Upper lobe of left lung (tissue), 6 donors: ENCODE measurements at places on chromosomes 13 and 19. TPM values are rescaled to one million over a fixed set of nuclear protein-coding genes. Genes with fewer than 3 reads are reported as not detected.

The PDX1 gene
- not detected for total RNA-seq

The TMEM221 gene
- total RNA-seq: 0.14 TPM

The ZNF382 gene
- total RNA-seq: 5.7 TPM

GRCh38 chr13:105655046-105655445 is 880.4 kb downstream of the EFNB2 start:
- H3K36me3 ChIP-seq: no peaks in the 10 kb centered on the region
- H3K4me1 ChIP-seq: no peaks in the 10 kb centered on the region
- H3K4me3 ChIP-seq: no peak overlapping the region
- DNase-seq: no peak

DNA sequence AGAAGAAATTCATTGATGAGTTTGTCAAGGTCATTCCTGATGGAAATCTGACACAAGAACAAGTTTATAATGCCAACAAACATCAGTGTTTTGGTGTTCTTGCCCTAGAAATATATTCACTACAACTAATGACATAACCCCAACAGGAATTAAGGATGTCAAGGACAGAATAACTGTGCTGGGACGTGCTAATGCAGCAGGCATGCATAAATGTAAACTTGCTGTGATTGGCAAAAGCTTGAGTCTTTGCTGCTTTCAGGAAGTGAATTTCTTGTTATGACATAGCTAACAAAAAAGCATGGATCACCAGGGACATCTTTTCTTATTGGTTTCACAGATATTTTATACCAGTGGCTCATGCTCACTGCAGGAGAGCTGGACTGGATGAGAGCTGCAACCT is 144.6 kb downstream of the KCTD12 start:
- H3K27ac ChIP-seq: no peak overlapping the region
- no peaks in the 10 kb centered on the region for H3K27me3 ChIP-seq
- DNase-seq: no peak
- H3K36me3 ChIP-seq: no peaks in the 10 kb centered on the region
- H3K4me3 ChIP-seq: no peak overlapping the region

DNA sequence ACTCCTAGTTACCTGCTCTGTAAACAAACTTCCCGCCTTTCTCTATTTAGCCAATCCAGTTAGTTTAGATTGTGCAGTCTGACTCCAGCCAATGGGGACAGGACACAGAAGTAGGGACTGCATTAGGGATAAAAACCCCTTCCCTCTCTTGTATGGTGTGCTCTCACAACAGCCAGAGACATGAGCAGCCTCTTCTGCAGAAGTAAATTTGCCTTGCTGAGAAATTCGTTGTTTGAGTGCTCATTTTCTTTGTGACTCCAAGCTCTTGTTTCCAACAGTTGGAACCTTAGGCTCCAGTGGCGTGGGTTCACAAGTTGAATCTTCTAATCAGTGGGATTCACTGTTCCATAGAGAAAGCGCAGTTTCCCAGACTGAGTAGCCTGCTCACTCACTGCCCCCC is 66.1 kb downstream of the ZNF93 start:
- DNase-seq: no peak
- no peak overlapping the region for H3K4me3 ChIP-seq
- no peaks in the 10 kb centered on the region for H3K4me1 ChIP-seq
- H3K27me3 ChIP-seq: no peaks in the 10 kb centered on the region
- no peak overlapping the region for H3K27ac ChIP-seq

DNA sequence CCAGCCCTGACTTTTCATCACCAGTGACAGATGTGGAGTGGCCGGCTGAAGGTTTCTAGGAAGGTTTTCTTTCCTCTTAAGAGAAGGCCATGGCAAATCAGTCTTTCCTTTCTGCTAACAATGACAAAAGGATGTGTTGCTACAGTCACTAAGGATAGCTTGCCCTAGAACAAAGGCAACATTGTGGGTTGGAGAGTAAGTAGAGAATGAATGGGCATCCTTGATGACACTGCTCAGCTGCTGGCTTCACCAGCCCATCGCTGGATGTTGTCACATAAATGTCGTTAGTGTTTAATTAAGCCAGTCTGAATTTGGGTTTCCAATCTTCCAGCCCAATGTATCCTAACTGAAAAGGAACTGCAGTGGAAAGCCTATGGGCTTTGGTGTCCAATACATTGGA is 168.4 kb downstream of the ZIC5 start:
- H3K27me3 ChIP-seq: no peaks in the 10 kb centered on the region
- H3K4me1 ChIP-seq: no peaks in the 10 kb centered on the region
- DNase-seq: no peak
- no peaks in the 10 kb centered on the region for H3K36me3 ChIP-seq
- no peak overlapping the region for H3K4me3 ChIP-seq

DNA sequence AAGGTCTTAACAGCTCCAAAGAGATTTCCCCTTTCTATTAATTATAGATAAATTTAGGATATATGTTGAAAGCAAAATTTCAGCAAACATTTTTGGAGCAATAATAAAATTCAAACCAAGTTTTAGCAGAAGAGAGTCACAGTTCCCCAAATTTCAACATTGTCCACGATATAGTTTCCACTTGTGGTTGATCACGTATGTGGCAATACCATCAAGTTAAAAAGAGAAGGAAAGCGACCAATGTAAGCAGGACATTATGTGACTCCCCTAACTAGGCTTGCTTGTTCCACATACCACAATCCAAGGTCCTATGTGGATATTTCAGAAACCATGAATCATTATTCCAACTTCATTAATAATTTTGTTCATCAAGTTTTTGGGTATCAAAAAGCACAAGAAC is 52.8 kb downstream of the ELF1 start:
- H3K4me1 ChIP-seq: peaks cover 88% of the 10 kb centered on the region
- H3K27ac ChIP-seq: no peak overlapping the region
- H3K27me3 ChIP-seq: no peaks in the 10 kb centered on the region
- no peak for DNase-seq
- no peak overlapping the region for H3K4me3 ChIP-seq
- H3K36me3 ChIP-seq: no peaks in the 10 kb centered on the region

- no peaks in the 10 kb centered on the region for H3K27me3 ChIP-seq
- H3K4me3 ChIP-seq: no peak overlapping the region
- peak overlapping the region; percentile 52 for H3K27ac ChIP-seq
- peaks cover 30% of the 10 kb centered on the region for H3K36me3 ChIP-seq
These were observed 473 bp upstream of the SCN1B start for GRCh38 chr19:35029737-35030256.

GRCh38 chr13:33017323-33017929 is 1.2 kb downstream of the KL start:
- peak overlapping the region; percentile 59 for H3K4me3 ChIP-seq
- peak overlapping the region; percentile 88 for H3K27ac ChIP-seq
- no peaks in the 10 kb centered on the region for H3K36me3 ChIP-seq
- DNase-seq: no peak

DNA sequence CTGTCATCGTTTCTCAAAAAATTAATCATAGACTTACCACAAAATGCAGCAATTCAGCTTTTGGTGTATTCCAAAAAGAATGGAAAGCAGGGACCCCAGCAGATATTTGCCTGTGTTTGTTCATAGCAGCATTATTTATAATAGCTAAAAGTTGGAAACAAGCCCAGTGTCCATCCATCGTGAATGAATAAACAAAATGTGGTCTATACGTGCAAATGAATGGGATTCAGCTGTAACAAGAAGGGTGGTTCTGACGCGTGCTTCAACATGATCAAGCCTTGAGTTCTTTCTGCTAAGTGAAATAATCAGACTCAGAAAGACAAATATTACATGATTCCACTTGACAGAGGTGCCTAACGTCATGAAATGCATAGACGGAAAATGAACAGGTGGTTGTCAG is 36.4 kb downstream of the PSG11 start:
- DNase-seq: no peak
- H3K4me1 ChIP-seq: no peaks in the 10 kb centered on the region
- no peaks in the 10 kb centered on the region for H3K36me3 ChIP-seq

- no peak for DNase-seq
- H3K27ac ChIP-seq: peak overlapping the region; percentile 96
- H3K4me1 ChIP-seq: peaks cover 32% of the 10 kb centered on the region
- no peaks in the 10 kb centered on the region for H3K27me3 ChIP-seq
- H3K36me3 ChIP-seq: no peaks in the 10 kb centered on the region
- H3K4me3 ChIP-seq: peak overlapping the region; percentile 94
These were observed 599 bp downstream of the C19orf12 start for GRCh38 chr19:29714371-29714952.
